ENCODE measurements at places on chromosomes 2 and 18.

- no peak for DNase-seq
Observed at GRCh38 chr2:174835797-174836255, 71.6 kb upstream of the CHRNA1 start.

DNA sequence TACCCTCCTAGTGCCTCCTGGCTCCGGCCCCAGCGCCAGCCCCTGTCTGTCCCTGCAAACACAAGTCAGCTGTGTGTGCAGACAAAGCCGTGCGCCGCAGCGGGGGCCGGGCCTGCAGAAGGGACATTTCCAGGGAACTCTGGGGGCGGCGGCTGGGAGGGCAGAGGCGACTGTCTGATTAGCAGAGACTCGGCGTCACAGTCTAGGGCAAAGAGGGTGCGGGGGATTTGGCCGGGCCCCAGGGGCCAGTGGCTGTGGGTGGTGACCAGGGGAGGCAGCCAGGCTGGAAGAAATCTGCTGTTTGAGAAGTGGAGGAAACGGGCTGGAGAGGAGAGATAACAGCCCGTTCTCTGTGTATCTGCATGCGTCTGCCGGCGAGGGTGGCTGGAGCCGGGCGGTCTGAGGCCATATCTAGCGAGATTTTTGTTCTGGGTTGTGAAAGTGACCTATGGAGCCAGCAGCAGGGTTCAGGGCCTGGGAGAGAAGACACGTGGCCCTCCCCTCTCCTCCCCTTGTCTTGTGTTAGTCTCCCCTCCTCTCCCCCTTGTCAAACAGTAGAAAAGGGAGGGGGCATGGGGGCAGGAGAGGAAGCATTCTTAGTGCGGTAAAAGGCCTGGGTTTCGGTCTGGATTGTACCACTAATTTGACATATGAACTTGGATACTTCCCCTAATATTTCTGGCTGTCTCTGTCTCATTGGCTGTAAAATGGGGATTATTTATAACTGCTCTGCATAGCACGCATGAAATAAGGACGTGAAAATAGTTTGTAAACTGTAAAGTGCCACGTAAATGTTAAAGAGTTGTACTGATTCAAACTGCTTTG is 169.4 kb downstream of the SMAD7 start:
- no peak for DNase-seq

- no peak for DNase-seq
Observed at GRCh38 chr18:75073654-75074053, 135.3 kb downstream of the PTGR3 start.

GRCh38 chr18:11674119-11674518 is 14.9 kb upstream of the GNAL start:
- no peak for DNase-seq
